Activated CD4-positive, alpha-beta T cell treated with anti-CD3 and anti-CD28 coated beads for 36 hours (primary cell): ENCODE measurements at places on chromosomes 13 and 19.

DNA sequence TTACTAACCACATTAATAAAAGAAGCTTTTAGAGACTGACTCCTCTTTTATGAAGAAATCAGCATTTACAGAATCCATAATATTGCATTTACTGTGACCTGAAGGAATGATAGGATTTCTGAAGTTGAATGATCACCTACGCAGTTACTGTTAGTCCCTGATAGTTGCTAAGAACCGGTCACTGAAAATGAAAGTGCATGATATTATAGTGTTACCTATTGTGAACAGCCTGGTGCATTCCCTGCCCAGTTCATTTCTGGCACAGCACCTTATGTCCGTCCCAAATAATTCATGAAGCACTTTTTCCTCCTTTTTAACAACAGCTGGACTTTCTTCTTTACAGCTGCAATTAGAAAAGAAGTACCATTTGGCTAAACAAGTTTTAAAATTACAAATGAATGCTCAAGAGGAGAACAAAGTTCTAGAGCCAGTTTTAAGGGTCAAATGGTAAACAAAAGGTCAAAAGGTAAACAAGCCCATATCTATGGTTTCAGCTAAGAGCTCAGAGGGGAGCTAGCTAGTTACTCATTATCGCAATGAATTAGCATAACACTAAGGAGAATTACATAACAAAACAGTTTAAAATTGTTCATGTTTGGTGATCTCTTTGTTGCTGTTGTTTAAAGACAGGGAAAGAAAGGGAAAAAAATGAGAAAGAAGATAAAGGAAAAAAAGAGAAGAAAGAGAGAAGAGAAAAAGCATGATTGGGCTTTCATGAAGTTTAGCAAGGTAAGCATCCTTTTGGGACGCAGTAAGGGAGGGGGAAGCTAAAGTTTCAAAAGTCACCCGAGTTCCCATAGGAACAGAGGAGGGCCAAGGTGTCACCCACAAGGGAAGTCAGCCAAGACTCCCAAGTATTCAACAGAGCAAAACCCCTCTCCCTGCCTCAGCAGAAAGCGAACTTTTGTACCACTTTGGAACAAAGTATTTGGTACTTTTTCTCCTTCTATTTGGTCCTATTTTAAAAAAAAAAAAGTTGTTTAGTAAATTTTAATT is 50.2 kb downstream of the FLT3 start:
- no peaks in the 10 kb centered on the region for H3K36me3 ChIP-seq
- peaks cover 13% of the 10 kb centered on the region for H3K4me1 ChIP-seq
- no peak overlapping the region for H3K27ac ChIP-seq
- DNase-seq = no peak
- peaks cover 11% of the 10 kb centered on the region for H3K27me3 ChIP-seq

GRCh38 chr19:34556488-34556887 is 74.9 kb downstream of the WTIP start:
- no peaks in the 10 kb centered on the region for H3K4me1 ChIP-seq
- no peak overlapping the region for H3K27ac ChIP-seq
- DNase-seq = peak; percentile 61
- H3K36me3 ChIP-seq = no peaks in the 10 kb centered on the region

GRCh38 chr13:101917475-101917810 is 465.0 kb downstream of the ITGBL1 start:
- no peaks in the 10 kb centered on the region for H3K36me3 ChIP-seq
- peaks cover 51% of the 10 kb centered on the region for H3K27me3 ChIP-seq
- H3K4me3 ChIP-seq = no peak overlapping the region
- H3K4me1 ChIP-seq = no peaks in the 10 kb centered on the region
- no peak for DNase-seq
- no peak overlapping the region for H3K27ac ChIP-seq

DNA sequence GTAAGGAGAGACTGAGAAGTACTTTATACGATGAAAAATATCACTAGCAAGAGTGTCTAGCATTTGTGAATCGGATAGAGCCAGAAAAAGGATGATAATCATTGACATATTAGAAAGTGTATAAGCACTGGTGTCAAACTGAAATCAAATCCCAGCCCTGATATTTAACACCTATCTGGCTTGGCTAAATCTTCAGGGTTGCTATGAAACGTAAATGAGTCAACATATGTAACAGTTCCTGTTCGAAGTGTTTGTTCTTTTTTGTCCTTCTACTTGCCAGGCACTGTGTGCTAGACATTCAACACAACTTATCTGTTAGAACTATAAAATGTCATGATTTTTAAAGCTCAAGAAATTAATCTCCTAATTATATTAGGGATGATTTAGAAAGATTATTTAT is 40.8 kb downstream of the SERPINE3 start:
- no peaks in the 10 kb centered on the region for H3K4me1 ChIP-seq
- H3K4me3 ChIP-seq = no peak overlapping the region
- DNase-seq = no peak
- no peaks in the 10 kb centered on the region for H3K27me3 ChIP-seq
- H3K27ac ChIP-seq = no peak overlapping the region
- peaks cover 30% of the 10 kb centered on the region for H3K36me3 ChIP-seq

DNA sequence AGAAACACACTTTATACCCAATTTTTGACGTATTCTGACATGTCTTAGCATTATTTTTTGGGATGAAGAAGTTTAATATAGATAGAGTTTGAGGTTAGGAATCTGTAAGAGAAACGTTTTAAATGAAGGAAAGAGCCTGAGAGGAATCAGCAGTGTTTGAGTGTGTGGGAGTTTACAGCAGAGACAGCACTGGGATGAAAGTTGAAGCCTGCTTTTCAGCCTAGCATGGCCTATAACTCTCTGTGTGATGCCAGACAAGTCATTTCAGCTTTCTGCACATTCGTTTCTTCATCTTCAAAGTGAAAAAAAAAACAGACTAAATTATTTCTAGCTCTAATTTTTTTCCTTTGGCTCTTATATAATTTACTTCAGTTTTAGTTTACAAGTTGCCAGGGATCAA is 177.1 kb downstream of the RGCC start:
- no peak for DNase-seq
- H3K27ac ChIP-seq = no peak overlapping the region
- no peak overlapping the region for H3K4me3 ChIP-seq
- H3K36me3 ChIP-seq = peaks cover 8% of the 10 kb centered on the region
- no peaks in the 10 kb centered on the region for H3K27me3 ChIP-seq
